ENCODE measurements at places on chromosomes 11 and 22.

- no peak for DNase-seq
These were observed 3.5 kb downstream of the HTR3B start for GRCh38 chr11:113908098-113908497.

- DNase-seq, result no peak
These were observed 51.5 kb downstream of the NEU3 start for GRCh38 chr11:75040167-75040770.

- DNase-seq, result no peak
These were observed 227.5 kb upstream of the ZC3H12C start for GRCh38 chr11:109865548-109866186.

DNA sequence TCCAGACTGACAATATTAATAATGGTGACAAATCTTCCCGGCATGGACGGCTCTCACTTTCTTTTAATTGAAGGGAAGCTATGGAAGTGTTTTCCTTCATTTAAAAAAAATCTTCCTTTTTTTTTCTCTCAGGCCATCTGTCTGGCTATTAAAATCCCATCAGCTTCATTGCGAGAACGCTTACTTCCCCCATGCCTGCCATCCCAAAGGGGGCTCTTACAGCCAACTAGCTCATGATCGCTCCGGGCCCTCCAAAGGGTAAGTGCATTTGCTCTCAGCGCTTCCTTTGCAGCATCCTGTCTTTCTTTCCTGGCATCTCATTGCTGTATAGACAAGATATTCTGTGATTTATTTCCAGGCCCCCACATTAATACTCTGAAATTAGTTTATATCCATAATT, 20.7 kb downstream of the CACNG2 start:
- DNase-seq, result no peak

DNA sequence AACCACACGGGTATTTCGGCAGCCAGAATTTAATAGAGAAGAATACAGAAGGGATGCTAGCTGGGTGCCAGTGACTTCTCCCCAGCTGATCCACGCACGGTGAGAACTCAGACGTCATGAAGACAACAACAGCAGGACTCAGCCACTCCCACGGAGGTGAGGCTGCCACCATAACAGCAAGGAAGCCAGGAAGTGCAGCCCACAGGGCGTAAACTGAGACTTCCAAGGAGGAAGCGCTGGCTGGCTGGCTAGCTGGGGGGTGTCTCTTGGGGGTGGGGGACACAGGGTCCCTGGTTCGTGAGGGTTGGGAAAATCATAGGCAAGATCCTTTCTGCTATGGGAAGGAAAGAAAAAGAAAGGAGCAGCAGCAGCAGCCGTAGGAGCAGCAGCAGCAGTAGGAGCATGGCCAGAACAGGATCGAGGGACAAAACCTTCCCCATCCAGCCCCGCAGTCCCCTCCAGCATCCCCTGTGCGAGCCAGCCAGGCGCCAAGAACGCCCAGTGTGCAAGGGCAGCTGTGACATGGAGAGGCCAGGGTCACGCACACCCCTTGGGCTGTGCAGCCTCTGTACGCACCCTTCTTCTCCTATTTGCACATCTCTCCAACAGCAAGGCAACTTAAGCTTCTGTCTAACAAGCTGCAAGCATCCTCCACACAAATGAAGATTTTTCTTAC, 49.6 kb upstream of the SHANK2 start:
- DNase-seq, result no peak

DNA sequence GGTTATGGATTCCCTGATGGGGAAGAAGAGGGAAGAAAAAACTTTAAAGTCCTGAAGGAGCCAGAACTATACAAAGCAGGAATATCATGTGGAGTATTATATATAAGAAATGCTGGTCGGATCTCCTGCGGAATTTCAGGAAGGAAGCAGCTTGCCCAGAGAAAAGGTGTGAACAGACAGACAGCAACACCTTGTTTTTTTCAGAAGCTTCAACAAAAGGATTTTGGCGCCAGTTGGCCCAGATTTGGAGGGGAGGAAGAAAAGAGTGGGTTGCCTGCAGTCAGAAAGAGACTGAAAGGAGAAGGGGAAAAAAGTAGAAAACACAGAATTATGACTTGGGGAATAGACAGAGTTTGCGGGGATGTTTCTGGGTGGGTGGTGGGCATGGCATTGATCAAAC, 45.2 kb downstream of the SEZ6L start:
- DNase-seq, result no peak

- no peak for DNase-seq
These were observed 42.0 kb downstream of the ALG9 start for GRCh38 chr11:111829185-111829968.

DNA sequence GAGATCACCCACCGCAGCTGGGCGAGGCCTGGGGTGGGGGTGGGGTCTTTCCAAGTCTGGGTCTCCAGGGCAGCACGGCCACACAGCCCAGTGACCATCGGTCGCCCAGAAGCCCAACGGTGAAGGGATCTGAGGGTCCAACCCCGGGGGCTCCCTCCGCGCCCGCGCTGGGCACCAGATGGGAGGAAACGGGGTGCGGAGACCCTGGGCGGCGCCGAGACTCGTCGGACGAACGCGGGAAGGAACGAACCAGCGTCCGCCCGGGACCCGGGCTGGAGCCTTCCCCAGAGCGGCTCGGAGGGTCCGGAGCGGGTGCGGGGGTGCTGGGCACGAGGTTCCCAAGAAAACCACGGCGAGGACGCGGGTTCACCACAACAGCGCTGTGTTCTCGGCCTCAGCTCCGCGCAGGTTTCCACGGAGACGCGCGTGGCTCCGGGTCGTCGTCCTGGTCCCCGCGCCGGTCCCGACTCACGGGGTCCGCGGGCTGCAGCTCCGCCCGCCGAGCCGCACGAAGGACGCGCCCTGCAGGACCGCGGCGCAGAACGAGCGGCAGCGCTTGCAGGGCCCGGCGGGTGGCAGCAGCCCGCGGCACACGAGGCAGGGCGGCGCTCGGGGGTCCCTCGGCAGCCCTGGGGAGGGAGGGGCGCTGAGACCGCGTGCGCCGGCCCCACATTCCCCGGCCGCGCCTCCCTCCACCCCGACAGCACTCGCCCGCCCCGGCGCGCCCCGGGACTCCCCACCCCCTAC, 2.3 kb upstream of the IL17REL start:
- DNase-seq, result no peak

DNA sequence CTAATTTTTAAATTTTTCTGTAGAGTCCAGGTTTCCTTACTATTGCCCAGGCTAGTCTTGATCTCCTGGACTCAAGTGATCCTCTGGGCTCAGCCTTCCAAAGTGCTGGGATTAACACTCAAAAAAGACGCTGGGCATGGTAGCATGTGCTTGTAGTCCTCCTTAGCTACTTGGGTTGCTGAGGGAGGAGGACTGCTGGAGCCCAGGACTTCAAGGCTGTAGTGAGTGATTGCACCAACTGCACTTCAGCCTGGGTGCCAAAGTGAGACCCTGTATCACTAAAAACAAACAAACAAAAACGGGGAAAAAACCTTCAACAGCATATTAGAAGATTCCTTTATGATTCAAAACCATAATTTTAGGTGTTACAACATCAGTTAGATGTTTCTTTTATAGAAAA, 44.6 kb downstream of the RSF1 start:
- no peak for DNase-seq

DNA sequence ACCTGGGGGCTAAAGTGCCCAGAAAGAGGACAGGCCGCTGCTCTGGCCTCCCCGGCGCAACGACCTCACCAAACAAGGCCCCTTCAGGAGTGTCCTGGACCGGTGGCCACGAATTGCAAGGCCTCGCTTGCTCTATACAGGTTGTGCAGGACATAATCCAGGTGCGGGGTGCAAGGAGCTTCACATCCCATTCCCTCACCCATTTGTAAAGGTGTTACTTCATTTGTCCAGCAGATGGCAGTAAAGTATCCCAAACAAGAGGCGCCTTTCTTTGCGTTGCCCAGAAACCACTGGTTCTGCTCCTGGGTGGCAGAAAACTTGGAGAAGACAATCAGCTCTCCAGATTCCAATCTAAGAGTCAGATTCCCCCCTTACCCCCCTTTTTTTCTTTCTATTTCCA, 35.9 kb upstream of the PRDM11 start:
- no peak for DNase-seq

GRCh38 chr11:91308069-91308468, 916.5 kb upstream of the FAT3 start:
- DNase-seq, result no peak

GRCh38 chr11:77086521-77087472, 15.8 kb upstream of the OMP start:
- no peak for DNase-seq

DNA sequence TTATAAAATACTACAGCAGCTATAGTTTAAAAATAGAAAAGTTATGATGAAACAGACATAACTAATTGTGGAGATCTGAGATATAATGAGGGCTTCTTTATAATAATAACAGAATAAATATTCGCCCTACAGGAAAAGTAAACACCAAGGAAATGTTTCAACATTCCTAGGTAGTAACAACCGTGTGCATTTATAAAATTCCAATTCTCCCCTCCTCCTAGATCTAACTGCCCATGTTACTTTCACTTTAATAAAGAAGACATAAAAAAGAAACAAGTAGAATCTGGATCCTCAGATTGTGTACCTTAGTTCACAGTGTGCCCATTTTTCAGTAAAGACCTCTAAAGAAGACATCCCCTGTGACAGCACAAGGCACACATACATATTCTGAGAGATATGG, 57.8 kb upstream of the MN1 start:
- no peak for DNase-seq

DNA sequence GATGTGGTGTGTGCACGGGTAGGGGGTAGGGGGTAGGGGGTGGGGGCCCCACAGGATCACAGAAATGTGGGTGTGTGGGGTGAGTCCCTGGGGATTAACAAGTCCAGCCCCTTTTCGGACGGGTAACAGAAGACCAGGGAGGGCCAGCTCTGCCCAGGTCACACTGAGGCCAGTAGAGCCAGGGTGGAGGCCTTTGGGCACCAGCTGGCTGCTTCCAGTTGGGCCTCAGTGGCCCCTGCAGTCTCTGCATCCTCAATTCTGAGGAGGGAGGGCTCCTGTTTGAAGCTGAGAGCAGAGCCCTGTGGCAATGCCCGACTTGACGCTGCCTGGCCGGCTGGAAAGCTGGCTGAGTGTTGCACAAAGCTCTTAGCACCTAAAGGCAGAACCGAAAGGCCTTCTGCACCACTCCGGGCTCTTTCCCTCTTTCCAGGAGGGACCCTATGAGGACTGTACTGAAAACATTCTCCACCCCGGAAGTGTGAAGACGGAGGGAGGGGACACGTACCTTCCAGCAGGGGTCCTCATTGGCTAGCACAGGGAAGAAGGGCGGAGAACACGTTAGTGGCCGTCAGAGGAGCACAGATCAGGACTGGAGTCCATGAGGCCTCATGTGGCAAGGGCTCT, 120.4 kb downstream of the PHF21B start:
- no peak for DNase-seq

GRCh38 chr11:34305193-34305592, 52.6 kb downstream of the ABTB2 start:
- no peak for DNase-seq

DNA sequence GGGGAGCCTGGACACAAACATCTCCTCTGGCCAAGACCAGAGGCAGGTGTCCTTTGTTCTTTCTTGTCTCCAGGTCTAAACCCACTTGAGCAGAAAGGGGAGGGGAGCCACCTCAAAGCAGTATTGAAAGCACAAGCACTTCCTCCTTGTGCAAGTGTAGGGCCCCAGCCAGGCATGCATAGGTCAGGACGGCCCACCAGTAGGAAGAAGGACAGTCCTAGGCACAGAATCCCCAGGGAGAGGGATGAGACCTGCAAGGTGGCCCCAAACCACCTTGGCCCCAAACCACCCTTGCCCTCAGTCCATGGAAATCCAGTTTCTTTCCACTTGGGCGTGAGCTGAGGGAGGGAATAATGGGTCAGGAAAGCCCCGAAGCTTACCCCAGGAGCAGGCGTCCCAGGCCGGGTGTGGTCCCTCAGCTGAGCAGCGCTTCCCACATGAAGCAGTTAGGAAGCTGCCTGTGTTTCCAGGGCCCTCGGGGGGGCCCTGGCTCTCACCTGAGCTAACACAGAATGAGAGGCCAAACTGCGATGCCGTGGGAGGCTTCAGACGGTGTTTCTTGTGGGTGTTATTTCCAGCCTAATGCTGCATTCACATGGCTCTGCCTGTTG, 20.4 kb upstream of the IGSF9B start:
- DNase-seq, result no peak

DNA sequence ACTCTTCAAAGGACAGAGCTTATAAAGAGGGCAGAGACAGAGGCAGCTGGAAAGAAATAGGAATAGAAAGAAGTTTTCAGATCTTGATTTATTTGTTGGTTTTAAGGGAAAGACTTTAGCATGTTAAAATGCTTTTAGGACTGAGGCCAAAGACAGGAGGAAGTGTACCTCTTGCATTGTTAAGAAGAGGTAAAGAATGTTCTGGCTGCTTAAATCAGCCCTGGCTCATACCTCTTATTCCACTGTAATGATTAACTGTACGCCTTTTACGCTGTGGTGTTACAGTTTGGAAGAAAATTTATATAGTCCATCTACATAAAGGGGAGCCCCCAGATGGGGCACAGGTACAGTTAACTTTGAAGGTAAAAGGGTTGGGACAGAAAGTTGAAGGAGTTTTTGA, 10.1 kb upstream of the MPZL2 start:
- DNase-seq, result no peak

DNA sequence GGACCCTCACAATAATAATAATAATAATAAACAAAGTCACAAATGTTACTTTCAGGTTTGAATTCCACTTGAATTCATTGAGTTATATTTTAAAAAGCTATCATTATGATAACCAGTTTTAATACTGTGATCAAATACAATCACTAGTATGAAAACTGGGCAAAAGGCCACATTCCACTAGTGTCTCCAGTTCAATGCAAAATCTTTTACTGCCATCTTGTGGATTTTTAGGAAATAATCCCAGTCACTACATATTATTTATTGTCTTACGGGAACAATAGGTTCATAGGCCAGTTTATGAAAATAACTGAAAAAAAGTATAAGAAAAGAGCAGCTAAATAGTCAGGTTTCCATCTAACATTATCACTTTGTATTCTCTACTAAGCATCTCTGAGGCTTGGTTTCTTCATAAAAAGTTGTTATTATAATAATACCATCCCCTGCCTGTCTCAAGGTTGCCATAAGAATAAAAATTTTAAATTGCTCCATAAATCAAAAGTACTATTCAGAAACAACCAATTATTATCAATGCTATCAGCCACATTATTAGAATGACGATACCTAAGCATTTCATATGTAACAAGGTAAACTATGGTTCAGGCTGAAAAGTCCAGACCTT, 533.9 kb upstream of the CCDC90B start:
- DNase-seq, result no peak

GRCh38 chr11:70860888-70861287, 391.5 kb downstream of the SHANK2 start:
- DNase-seq, result no peak

GRCh38 chr11:67500484-67500821, 4.7 kb downstream of the PITPNM1 start:
- DNase-seq, result no peak

GRCh38 chr22:46878191-46878948, 115.9 kb downstream of the TBC1D22A start:
- DNase-seq, result no peak

DNA sequence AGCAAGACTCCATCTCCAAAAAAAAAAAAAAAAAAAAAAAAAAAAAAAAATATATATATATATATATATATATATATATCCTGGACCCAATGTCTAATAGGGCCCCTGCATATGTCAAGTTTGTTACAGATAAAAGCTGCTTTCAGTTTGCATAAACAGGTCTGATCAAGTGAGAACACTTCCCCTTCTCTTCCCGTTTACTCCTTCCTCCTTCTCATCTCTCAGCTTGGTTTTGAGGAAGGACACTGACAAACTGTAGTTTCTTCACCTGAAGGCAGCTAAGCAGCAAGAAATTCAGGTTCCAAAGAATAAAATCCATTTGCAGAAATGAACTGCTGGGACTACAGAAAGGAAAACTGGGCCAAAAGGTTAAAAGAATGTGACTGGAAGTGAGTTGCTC, 11.7 kb downstream of the THOC5 start:
- no peak for DNase-seq

GRCh38 chr11:19923626-19924025, 211.0 kb downstream of the NAV2 start:
- no peak for DNase-seq

Measured in stimulated activated CD4-positive, alpha-beta T cell treated with anti-CD3 and anti-CD28 coated beads, Interleukin-4, amount 100 ng/mL, for 48 hours (primary cell).